Activated effector memory CD4-positive, alpha-beta T cell treated with anti-CD3 and anti-CD28 coated beads, Interleukin-2, amount 50 U/mL, for 16 hours (primary cell): ENCODE measurements at places on chromosomes 1 and 21.
A peak's percentile ranks its signal among the peaks of the same experiment; 100 is the strongest.

DNA sequence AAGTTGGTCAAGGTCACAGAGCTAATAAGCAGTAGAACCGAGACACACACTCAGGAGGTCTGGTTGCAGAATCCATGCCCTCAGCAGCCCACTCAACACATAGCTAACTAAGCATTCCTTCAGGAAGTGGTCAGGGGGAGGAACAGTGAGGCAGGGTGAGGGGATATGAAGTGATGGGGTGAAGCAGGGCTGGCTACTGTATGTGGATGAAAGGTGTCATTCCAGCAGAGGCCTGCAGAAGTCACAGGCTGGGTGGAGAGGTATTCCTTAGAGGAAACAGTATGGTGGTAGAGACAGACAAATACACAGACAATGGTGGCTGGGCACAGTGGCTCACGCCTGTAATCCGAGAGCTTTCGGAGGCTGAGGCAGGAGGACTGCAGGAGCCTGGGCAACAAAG is 14.1 kb downstream of the TMCO4 start:
- no peak for DNase-seq

DNA sequence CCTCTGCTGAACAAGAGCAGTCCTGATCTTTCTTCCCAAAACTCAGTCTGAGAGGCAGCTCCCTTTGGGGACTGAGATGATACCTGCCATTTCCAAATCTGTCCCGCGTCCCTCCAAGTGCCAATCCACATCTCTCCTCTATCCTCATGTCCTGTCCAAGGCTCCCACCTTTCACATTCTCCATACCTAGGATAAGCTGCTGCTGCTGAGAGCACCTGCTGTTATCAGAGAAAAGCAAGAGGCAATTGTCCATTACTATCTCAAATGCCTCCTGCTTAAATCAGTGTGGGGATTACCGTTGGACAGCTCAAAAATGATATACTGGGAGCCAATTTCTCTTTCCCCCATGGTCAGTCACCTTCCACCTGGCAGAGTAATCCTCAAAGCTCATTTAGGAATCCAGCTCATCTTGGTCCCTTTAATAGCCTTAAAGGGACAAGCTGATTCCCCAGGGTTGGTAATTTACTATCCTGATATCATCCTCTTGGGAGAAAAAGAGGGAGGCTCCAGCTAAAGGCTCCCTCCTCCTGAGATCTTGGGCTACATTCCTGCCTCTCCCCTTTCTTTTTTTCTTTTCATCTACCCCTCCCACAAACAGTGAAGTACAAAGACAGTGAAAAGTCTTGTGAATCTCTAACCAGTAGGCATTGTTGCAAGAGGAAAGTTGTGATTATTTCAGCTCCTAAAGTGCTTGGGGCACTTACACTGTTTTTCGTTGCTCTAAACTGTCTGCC is 278.1 kb upstream of the CAMK1G start:
- no peak for DNase-seq

DNA sequence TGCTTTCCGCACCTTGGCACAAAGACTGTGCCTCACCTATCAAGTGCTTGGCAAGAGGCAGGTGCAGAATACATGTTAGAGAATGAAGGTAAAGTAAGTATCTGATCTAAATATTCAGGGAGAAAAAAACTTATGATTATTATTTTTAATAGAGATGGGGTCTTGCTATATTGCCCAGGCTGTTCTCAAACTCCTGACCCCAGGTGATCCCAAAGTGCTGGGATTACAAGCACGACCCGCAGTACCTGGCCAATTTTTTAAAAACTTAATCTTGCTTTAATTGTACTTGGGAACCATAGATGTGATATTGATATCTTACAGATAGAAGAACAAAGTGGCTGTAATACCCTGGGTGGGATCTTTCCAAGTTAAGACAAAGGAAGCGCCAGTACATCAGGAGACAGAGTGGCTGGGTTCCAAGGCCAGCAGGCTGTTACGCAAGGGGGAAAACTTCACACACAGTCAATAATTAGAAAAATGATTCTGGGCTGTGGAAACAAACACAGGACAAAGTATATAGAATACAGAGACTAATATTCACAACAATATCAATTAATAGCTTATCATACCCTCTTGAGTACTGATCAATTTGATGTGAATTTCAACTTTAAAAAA is 58.6 kb upstream of the ATP1A1 start:
- DNase-seq = no peak

GRCh38 chr1:94819945-94820746 is at the start of gene SLC44A3:
TSS of gene SLC44A3 (plus strand) at chr1:94820357. CDS start at chr1:94820452, 95 bp downstream.
- peak; percentile 64 for DNase-seq

- DNase-seq = no peak
These were observed 8.6 kb upstream of the PIGV start for GRCh38 chr1:26779098-26779668.
